ENCODE measurements at places on chromosomes 12 and 14.

DNA sequence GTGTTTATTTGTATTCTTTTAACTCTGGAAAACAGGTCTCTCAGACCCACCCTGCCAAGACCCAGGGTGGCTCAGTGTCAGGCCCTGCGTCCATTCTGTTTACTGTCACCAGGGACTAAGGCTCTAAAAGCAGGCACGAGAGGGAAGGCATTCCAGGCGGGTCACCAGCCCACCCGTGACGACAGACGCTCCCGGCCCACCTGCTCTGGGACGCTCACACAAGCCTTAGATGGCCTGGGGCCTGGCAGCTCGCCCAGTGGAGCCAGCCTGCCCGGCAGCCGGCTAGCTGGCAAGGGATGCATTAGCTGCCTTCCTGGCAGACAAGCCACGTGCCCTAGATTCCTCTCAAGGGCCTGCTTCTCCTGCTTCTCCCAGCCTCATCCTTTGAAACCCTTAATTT lies 9.2 kb upstream of the NUAK1 start:
- DNase-seq = no peak

GRCh38 chr12:62292761-62293344 lies 32.6 kb downstream of the USP15 start:
- DNase-seq = no peak

DNA sequence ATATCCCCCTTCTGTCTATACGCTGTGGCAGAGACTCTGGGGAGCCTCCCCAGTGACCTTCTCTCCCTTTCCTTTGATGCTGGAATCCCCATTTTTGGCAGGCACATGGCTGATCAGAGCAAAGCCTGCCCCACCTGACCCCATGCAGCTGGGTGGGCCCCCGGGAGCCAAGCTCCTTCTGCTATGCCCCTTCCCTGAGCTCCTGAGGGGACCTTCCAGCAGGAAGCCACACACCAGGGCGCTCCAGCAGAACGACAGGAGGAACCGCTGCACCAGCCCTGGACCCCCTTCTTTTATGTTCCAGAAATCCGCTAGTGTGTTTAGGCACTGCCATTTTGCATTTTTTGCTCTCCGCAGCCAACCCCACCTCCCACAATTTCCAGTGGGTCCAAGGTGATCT lies 44.6 kb downstream of the TRAFD1 start:
- DNase-seq = no peak

DNA sequence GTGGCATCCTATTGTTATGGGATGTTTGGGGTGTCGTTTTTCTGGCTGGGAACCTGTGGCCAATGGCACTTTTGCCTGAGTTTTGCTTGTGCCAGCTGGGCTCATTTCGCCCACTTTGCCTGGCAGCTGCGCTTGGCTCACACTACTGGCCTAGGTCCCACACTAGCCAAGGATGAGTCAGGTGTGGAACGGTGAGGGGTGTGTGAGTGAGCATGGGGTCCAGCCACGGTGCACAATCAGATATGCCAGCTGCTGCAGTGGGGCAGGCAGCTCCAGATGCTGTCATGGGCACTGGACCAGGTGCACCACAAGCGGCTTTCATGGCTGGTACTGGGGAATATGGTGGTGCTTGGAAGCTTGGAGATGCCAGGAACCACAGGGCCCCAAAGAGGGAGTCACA lies 21.5 kb downstream of the TRHDE start:
- no peak for DNase-seq

GRCh38 chr12:42979746-42980145 lies 390.2 kb upstream of the PRICKLE1 start:
- DNase-seq = no peak
